Activated naive CD8-positive, alpha-beta T cell treated with anti-CD3 and anti-CD28 coated beads for 36 hours (primary cell): ENCODE measurements at places on chromosomes 11 and 22. TPM values are rescaled to one million over a fixed set of nuclear protein-coding genes. Genes with fewer than 3 reads are reported as not detected.

DNA sequence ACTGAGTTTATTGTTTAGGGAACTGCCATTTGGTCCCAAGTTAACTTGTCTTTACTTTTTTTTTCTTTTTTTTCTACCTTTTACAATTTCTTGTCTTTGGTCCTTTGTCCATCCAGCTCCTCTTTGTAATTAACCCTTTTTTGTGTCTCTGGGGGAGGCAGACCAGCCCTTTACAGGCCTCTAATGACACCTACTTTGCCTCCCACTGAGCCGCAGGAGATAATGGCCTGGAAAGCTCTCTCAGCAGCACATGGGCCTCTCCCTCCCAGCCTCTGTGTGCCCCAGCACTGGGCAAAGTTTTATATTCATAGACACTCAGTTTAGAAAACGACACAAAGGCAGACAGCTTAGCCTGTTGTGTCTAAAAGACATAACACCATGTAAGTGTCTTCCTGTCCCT lies 480.4 kb downstream of the SOX6 start:
- H3K4me1 ChIP-seq = no peaks in the 10 kb centered on the region
- no peak overlapping the region for H3K27ac ChIP-seq
- no peak for DNase-seq
- no peak overlapping the region for H3K4me3 ChIP-seq
- H3K36me3 ChIP-seq = no peaks in the 10 kb centered on the region
- no peaks in the 10 kb centered on the region for H3K27me3 ChIP-seq

- DNase-seq = no peak
- H3K36me3 ChIP-seq = no peaks in the 10 kb centered on the region
- no peak overlapping the region for H3K4me3 ChIP-seq
- peaks cover 2% of the 10 kb centered on the region for H3K4me1 ChIP-seq
- no peak overlapping the region for H3K27ac ChIP-seq
Measured at GRCh38 chr22:44436736-44437135, 61.3 kb downstream of the RTL6 start.

GRCh38 chr11:73420136-73420535 lies 43.9 kb downstream of the RELT start:
- H3K27me3 ChIP-seq = no peaks in the 10 kb centered on the region
- peaks cover 9% of the 10 kb centered on the region for H3K36me3 ChIP-seq
- no peak overlapping the region for H3K27ac ChIP-seq

- H3K27ac ChIP-seq = peak overlapping the region; percentile 63
- H3K36me3 ChIP-seq = no peaks in the 10 kb centered on the region
- no peaks in the 10 kb centered on the region for H3K27me3 ChIP-seq
- no peak for DNase-seq
Measured at GRCh38 chr11:13207665-13208594, 69.7 kb upstream of the BMAL1 start.

The IGSF9B gene
- 46.5 TPM for total RNA-seq

The KCTD17 gene
- 25.4 TPM for total RNA-seq
